NCI-H748 treated with DMSO at 0.1 percent for 48 hours (cell line): ENCODE measurements at places on chromosomes 4 and X.

DNA sequence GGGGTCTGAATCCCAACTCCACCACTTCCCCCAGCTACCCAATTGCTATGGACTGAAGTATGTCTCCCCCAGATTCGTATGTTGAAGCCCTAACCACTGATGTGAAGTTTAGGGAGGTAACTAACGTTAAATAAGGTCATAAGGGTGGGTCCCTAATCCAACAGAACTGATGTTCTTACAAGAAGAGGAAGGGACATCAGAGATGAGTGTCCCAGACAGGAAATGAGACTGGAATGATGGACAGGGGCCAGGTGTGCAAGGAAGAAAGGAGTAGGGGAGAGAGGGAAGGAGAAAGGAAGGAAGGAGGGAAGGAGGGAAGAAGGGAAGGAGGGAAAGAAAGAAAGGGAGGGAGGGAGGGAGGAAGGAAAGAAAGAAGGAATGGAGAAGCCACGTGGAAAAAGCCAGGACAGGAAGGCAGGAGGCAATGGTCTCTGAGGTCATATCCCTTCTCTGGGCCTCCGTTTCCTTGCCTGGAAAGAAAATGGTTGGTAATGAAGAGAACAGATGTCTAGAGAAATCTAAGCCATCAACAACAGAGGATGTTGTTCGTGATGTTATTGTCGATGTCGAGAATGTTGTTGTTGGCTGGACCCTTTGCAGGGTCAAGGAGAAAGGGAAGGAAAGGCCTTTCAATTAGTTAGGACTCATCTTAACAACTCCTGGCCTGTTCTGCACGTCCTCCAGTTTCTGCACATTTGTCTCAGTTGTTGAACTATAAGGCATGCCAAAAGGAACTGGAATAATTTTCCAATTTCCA is 59.0 kb upstream of the FGFBP2 start:
- no peak for DNase-seq

- DNase-seq, result no peak
Observed at GRCh38 chrX:129077424-129078170, 445.7 kb downstream of the SMARCA1 start.

DNA sequence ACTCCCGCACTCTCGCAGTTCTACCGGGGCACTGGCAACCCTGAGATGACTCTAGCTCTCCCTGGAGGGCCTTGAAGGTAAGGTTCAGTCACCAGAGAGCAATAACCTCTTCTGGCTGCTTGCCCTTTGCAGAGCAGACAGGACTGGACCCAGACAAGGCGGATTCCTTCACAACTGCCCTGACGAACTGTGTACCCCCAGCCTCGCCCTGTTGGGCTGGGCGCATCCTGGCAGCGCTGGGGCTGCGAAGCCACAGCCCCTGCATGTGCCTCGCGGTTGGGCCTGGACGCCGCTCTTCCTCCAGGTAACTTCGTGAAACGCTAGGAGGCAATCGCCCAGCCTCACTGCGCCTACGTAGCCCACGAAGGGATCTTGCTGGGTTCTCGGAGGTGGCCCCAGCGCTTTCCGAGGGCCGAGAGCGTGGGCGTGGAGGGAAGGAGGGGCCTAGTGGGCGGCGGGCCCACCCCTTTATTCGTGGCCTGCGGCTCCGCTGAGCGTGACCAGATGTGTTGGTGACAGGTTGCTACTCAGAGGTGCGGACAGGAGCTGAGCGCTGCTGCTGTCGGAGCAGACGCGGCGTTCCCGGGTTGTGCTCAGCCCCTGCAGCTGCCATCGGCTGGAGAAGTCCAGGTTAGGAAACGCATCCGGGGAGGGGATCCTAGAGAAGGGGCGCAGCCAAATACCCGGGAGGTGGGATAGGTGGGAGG is 1.9 kb upstream of the MAMLD1 start:
- no peak for DNase-seq

GRCh38 chr4:102569200-102569599 is 68.0 kb downstream of the NFKB1 start:
- no peak for DNase-seq

GRCh38 chr4:63049726-63050125 is 1359.5 kb downstream of the TECRL start:
- DNase-seq, result no peak

GRCh38 chr4:25213347-25213979 is 20.4 kb upstream of the PI4K2B start:
- DNase-seq, result no peak

GRCh38 chr4:24799544-24800324 is 4.4 kb downstream of the SOD3 start:
- DNase-seq, result no peak

DNA sequence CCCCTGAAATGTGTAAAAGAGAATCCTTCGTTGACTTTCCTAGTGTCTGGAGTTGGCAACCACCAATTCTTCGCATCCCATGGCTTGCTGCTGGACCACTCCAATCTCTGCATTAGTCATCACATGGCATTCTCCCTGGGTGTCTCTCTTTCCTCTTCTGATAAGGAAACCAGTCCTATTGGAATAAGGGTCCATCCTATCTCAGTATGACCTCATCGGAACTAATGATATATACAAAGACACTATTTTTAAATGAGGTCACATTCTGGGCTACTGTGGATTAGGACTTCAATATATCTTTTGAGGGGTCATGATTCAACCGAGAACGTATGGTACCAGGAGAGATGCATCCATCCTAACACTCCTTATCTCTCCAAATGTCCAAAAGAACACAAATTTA is 259.1 kb upstream of the CPEB2 start:
- DNase-seq, result no peak

- no peak for DNase-seq
Observed at GRCh38 chr4:78673337-78673736, 102.8 kb upstream of the BMP2K start.

DNA sequence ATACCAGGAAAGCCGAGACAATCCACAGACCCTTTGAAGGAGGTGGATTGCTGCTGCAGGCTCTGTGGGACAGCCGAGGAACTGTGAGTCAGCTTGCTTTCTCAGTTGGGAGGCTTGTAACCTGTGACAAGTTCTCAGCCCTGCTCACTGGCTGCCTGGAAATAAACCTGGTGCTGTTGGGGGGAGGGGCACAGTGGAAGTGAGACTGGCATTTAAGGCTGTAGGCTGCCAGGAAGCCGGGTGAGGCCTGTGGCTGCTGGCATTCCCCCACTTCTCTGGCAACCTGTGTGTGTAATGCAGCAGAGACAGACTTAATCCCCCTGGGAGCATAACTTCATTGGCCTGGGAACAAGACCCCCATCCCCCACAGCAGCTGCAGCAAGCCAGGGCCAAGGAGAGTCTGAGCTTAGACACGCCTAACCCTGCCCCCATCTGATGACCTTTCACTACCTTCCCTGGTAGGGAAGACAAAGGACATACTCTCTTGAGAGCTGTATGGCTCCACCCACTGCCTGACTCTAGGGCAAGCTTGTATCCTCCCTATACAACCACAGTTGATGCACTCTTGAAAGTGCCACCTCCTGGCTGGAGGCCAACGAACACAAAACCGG is 64.1 kb downstream of the ALPK1 start:
- DNase-seq, result no peak

DNA sequence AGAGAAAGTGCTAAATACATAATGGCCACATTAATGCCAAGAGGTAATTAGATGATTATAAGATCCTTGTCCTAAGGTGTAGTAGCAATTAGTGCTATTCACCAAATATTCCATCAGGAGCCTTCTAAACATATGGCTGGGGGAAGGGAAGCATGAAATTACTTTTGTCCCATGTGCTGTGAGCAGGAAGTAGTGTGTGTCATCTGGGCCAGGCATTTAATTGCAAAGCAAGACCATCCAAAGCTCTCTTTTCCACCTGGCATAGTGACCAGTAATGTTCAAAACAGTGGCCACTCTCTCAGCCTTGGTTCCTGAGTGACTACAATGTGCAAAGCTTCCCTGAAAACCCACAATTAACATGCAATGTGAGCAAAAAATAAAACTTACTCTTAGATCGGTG is 144.2 kb upstream of the FAM241A start:
- DNase-seq, result no peak

- no peak for DNase-seq
Observed at GRCh38 chr4:128858879-128859671, 49.6 kb downstream of the JADE1 start.

GRCh38 chr4:141180991-141181761 is 39.5 kb upstream of the ZNF330 start:
- DNase-seq, result no peak

DNA sequence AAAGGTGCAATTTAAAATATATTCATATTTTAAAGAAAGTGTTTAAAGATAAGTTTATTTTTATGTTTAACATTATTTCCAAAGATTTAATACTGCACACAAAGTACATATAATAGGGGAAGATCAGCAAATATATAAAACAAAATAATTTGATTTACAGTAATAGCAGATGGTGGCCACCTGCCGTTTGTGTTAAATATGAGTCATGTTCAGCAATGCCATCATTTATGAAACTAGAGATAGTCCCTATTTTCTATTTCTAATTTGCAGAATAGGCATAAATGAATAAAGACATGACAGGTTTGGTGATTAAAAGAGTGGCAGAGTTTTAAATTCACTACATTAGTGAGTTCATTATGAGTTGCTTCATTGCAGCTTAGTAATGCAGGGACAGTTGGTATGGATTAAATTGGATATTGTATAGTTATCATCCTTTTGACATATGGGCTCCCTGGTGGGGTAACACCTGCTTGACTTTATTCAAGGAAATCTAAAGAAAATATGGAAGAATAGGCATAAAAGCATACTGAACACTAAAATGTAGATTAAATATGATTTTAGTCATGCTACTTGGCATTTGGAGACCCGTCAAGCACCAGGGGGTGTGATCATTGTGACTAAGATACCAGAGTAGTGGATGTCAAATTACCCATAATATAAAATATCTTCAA is 78.8 kb upstream of the BANK1 start:
- no peak for DNase-seq

DNA sequence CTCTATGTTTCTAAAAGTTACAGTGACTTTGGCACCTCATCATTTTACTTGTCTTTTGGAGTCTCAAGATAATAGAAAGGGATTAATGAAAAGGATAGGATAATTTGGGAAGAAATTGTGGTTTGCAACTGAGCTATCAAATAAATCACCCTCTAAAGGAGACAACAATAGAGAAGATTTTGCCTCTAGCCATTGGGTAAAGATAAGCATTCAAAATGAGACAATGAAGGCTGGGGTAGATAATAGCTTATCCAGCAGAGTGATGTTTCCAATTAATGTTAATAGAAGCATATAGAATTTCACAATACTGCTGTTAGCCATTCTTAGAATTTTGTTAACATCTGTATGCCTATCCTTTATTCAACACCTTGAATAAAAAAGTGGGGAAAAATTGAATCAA is 1177.6 kb downstream of the ADGRL3 start:
- peak; percentile 56 for DNase-seq

DNA sequence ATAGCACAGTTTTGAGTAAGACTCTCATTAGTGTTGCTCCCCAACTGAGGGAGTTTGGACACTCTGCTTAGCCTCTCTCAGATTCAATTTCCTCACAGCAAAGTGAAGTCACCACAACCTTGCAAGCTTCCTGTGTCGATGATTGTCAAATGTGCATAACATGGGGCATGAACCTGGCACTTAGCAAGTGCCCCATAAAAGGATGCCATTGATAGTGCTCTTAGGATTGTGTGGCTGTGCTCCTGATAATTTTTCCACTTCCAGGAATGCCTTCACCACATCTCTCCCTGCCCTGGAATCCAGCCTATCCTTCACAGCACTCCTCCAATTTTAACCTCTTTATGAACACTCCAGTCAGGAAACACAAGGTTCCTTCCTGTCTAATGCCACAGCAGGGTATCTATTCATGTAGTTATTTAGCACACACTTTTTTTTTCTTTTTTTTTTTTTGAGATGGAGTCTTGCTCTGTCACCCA is 309.4 kb downstream of the PPP3CA start:
- DNase-seq, result no peak

- DNase-seq, result no peak
Observed at GRCh38 chr4:71290074-71290473, 48.7 kb upstream of the SLC4A4 start.

GRCh38 chr4:31343061-31343460 is 622.9 kb downstream of the PCDH7 start:
- DNase-seq, result no peak

GRCh38 chr4:168794092-168794707 is 215.9 kb downstream of the CBR4 start:
- no peak for DNase-seq

GRCh38 chr4:151786158-151786495 is 25.3 kb upstream of the GATB start:
- DNase-seq, result no peak

- no peak for DNase-seq
Observed at GRCh38 chr4:53932796-53933610, 131.4 kb downstream of the CHIC2 start.

DNA sequence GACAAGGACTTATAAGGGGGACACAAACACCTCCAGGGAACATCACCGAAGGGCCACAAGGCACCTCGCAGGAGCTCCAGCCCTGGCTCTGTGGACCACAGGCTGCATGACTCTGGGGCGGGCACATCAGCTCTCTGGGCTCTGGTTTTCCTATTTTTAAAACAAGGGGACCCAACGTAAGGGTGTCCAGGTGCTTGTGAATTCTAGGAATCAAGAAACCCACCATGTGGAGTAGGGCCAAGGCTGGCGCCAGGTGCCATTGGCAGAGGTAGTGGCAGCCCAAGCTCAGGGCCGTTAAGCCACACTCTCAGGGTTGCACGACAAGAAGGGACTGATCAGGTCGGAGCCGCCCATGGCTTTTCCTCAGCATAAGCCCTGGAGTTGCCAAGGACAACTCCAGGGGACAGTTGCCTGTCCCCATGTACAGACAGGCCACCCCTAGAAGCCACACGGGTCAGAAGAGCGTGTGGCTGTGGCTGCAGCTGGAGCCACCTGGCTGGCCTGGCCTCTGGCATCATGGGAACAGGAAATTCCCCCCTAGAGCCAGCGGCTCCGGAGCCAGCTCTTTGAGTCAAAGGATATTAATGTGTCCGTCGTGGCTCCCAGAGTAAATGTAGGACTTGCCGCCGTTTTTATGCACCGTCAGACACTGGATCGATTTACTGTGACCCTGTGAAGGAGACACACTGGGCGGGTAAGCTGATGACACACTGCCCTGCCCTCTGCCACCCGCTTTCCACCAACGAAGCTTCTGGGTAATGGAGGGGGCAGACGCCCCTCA is 32.5 kb downstream of the WDR1 start:
- DNase-seq, result no peak

- peak; percentile 19 for DNase-seq
Observed at GRCh38 chrX:15242899-15243555, 26.9 kb downstream of the ASB9 start.

- peak; percentile 34 for DNase-seq
Observed at GRCh38 chrX:140503714-140504351, 1.0 kb downstream of the SOX3 start.

GRCh38 chr4:125658773-125659172 is 344.0 kb downstream of the FAT4 start:
- DNase-seq, result no peak

DNA sequence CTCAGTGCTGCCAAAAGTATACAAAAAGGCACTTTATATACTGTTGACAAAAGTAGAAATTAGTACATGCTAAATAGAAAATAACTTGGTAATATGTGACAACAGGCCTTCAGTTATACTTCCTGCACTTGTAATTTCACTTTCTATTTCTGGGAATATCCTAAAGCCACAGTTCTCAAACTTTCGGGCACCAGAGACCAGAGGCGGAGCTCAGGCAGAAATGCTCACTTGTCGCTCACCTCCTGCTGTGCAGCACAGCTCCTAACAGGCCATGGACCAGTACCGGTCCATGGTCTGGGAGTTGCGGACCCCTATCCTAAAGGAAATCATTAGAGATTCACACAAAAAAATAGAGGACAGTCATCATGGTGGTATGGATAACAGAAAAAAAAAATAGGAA is 25.7 kb downstream of the ACSL4 start:
- DNase-seq, result no peak
